H4 (cell line): ENCODE measurements at places on chromosomes 16 and 17. TPM values are rescaled to one million over a fixed set of nuclear protein-coding genes. Genes with fewer than 3 reads are reported as not detected.

CD79B gene
- total RNA-seq = 1.1 TPM in 1 of 2 replicates, not detected in the other

CDH16 gene
- total RNA-seq = not detected in 2 replicates

DNA sequence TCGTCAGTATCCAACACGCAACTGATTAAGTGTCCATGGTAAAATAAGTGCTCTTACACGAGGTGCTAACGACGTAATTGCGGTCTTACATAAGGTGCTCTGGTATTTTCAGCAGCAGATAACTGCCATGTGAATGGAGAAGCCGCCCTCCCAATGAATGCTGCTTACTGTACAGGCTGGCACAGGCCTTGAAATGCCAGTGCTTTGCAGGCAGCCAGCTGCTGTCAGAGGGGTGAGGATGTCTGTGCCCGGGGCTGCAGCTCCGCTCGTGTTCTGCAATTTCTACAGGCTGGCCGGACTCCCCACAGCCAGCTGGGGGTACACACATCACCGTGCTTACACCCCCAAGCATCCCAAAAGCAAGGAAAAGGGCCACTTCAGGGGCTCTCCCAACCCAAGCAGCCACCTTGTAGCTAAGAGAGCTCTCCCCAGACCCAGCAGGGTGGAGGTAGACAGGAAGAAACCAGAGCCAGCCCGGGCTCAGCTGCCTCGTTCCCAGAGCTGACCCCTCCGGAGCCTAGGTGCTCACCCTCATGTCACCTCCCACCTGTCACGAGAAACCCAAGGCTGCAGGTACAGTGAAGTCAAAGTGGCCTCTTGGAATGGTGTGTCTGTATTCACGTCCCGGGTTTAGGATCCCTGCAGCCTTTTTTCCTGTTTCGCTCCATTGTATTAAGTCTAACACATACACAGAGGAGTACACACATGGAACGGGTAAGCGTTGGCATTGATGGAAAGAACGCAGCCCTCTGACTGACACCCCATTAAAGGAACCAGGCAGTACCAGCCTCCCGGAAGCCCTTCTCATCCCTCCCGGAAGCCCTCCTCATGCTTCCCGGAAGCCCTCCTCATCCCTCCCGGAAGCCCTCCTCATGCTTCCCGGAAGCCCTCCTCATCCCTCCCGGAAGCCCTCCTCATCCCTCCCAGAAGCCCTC, 27.2 kb upstream of the RPH3AL start:
- no peak for DNase-seq

DNA sequence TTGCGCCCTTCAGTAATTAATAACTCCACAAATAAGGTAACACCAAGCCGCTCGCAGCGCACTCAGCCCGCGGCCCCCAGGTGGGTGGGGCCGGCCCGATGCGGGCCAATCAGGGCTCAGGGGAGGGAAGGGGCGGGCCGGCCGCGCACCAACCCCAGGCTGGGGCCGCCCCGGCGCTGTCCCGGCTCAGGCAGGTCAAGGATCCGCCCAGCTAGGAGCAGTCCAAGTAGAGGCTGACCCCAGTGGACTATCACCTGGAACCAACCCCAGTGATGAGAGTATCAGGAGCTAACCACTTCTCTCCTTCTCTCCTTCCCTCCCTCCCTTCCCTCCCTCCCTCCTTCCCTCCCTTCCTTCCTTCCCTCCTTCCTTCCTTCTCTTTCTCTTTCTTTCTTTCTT, 110.8 kb downstream of the C16orf78 start:
- DNase-seq = no peak

DNA sequence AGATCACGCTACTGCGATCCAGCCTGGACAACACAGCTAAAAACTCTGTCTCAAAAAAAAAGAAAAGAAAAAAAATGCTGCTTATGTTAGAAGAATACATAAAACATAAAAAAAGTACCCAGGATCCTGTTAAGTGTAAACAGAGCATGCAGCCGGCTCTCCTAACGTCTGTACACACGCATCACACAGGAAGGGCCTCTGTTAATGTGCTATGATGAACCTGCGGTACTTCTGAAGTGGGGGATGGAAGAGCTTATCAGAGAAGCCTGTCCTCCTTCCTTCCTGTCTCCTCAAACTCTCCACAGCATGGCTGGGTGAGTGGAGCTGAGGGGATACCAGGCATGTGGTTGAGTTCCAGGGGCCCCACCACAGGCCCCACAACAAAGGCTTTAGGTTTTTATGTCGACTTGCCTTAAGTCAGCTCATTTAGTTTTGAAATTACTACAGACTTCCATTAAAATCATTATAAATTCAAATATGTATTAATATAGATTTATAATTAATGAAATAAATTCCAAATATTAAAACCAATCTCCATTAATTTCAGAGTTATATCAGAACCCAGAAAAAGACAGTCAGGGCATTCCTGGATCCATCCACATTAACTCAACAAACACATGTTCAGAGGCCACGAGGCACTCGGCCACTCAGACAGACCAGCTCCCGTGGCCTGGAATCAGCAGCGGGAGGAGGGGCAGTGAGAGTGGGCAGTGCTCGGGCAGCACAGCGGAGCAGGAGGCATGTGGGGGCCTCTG, 11.7 kb downstream of the CCDC57 start:
- no peak for DNase-seq

FOXN1 gene
- total RNA-seq = not detected in 2 replicates

GRCh38 chr17:72267601-72268000, 146.8 kb downstream of the SOX9 start:
- no peak for DNase-seq

DNA sequence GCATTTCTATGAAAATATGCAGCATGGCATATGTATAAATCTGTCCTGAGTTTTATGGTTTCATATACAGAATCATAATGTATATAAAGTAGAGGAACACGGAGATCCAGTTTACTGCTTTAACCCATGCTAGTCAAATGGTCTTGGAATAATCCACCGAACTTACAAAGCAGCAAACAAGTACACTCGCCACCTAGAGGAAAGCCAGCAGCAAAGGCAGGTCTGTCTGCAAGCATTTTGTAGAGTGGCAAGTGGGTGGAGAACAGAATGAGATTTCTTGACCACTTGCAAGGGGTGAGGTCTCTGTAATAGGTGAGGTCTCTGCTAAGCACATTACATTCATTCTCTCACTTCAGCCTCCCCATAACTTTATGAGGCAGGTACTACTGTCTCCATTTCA, 308.3 kb downstream of the CA10 start:
- DNase-seq = no peak

IQCK gene
- 11.7 and 16.2 TPM in 2 replicates for total RNA-seq

GRCh38 chr16:68343137-68343536, 32.3 kb downstream of the PRMT7 start:
- no peak for DNase-seq

NHERF1 gene
- 28.2 and 34.0 TPM in 2 replicates for total RNA-seq

GINS2 gene
- total RNA-seq = 50.8 and 58.9 TPM in 2 replicates
